GM23248 (cell line): ENCODE measurements at places on chromosomes 1 and 21.

GRCh38 chr1:184296466-184297243 lies 90.2 kb upstream of the C1orf21 start:
- DNase-seq = peak; percentile 79

DNA sequence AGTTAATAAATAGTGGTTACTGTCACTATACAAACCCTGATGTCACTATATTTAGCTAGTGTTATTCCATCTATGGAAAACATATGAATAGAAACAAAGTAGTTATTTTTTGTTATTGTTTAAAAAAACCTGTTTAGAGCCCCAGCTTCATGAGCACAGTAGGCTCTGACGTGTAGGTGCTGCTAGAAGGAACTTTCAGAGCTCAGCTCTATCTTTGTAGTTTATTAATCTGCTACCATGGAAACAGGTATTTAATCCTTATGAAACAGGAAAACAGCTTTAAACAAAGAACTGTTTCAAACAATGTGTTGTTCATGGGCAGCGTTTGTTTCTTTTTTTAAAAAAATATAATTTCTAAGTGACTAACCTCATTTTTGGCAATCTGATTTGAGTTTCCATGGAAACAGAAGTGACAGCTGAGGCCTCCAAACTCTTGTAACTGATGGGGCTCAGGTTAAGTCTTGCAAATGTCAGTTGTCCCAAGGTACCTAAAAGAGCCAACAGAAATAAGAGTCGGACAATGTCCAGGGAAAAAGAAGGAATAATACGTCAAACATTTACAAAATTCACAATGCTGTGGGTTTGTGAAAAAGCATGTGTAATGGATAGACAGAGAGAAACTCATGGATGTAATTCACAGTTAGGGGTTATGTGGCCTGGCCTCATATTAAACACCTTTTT lies 162.0 kb upstream of the C21orf91 start:
- no peak for DNase-seq

DNA sequence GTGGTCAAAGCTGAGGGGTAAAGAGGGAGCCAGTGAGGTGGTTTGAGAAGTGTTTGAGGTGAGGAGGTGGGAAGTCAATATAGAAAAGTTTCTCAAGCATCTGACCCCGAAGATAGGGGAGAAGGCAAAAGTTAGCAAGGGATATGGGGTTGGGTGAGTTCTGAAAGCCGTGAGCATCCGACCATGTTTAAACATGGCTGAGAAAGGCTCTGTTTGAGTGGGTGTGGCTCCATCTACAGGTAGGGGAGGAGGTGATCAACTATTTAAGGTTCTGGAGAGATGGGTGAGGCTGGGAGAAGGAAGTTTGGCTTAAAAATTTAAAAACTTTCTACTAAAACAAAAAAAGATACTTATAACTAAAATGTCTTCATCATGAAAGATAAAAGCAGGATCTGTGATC lies 273.8 kb downstream of the KCNJ6 start:
- DNase-seq = no peak

DNA sequence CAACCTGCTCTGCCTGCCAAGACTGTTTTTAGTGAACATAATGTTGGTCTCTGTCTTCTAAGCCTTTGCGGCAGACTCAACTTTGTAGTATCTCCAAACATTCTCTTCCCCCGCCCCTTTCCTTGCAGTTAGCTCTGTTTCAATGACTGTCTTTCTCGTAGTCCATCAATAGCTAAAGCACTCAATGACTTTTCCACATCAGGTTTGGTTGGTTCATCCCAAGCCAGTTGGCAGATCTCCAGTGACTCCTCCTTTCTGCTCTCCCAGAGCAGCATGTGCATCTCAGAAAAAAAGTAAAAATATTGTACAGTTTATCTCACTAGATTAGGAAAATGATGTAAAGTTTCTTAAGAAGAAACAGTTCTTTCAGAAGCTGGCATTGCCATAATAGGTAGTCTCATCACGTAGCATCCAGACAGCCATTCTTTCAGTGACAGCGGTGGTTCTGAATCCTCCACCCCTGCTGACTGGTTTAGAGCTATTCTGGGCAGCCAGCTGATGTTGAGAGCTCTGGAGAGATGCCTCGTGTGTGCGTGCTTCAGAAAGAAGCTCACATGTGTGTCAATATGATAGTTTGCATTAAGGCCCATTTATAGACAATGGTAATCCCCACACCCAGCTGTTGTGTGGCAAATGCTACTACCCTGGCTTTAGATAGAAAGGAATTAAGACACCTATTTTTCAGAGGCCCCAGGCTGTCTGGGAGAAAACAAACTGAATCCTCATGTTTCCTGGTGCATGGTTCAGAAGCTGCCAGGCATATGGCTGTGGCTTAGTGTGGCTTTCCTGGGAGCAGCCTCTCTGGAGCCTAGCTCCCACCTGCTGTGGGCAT lies 53.2 kb downstream of the CNN3 start:
- DNase-seq = peak; percentile 71

- no peak for DNase-seq
These were observed 16.7 kb upstream of the SERBP1 start for GRCh38 chr1:67446893-67447292.

DNA sequence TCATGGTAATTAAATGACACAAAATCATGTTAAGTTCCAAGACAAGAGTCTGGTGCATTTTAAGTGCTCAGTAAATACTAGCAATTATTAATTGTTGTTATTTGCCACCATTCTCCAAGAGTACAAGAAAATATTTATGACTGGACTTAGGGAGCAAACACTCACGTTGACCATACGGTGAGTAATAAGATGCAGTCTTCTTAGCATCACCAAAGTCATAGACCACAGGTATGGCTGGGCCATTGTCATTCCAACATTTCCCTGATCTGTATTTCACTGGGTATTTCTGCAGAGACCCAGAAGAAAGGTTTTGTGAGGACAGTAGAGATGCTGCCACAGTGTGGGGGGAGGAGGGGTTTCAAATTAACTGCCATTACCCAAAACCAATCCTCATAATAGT lies 4.7 kb downstream of the ITLN2 start:
- DNase-seq = no peak

- no peak for DNase-seq
These were observed 262.0 kb downstream of the NUF2 start for GRCh38 chr1:163583661-163584181.

- peak; percentile 54 for DNase-seq
These were observed 21.7 kb downstream of the KCNK2 start for GRCh38 chr1:215104283-215104682.

- no peak for DNase-seq
These were observed 12.5 kb downstream of the TP73 start for GRCh38 chr1:3664700-3665375.

- DNase-seq = peak; percentile 63
These were observed 389.9 kb downstream of the SMYD3 start for GRCh38 chr1:246117066-246117791.

GRCh38 chr1:115530407-115530806 lies 111.4 kb upstream of the VANGL1 start:
- peak; percentile 88 for DNase-seq

DNA sequence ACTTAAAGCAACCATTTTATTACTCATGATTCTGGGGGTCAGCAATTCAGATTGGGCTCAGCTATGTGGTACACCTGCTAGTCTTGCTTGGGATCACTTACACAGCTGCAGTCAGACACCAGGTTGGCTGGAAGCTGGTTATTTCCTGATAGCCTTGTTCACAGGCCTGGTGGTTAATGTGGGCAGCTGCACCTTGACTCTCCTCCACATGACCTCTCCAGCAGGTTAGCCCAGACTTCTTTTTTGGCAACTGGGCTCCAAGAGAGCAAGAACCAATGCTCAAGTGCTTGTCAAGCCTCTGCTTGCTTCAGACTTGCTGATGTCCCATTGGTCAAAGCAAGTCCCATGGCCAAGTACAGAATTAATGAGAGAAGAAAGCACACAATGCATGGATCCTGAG lies 11.8 kb upstream of the POGK start:
- DNase-seq = no peak

GRCh38 chr1:47317841-47318240 lies 3.9 kb upstream of the STIL start:
- peak; percentile 98 for DNase-seq

GRCh38 chr1:194225821-194226220 lies 1039.4 kb upstream of the B3GALT2 start:
- DNase-seq = no peak

- DNase-seq = no peak
These were observed 5.2 kb downstream of the FCGR2A start for GRCh38 chr1:161510477-161510876.

DNA sequence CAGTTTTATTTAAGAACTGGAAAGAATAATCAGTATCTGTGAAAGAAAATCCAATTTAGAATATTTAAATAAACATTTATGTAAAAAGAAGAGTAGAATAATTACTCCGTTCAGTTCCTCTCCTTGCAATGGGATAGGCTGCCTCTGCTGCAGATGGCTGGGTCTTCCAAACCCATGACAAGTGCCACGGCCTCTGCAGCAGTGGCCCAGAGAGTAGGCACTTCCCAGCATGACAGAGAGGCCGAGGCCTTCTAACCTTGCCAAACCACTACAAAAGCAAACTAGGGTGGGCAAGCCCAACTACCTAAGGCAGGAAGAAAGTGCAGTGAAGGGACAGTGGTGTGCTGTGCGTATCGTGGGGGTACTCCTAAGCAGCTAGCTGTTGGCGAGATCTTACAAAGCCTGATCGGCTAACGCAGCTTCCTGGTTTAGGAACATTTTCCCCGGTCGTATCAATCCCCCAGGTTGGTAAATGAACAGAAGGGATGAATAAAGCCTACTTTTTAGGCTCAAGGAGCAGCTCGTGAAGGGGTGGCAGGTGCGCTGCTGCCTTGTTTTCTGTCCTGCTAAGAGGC lies 14.5 kb downstream of the ICMT start:
- DNase-seq = no peak

- DNase-seq = no peak
These were observed 148.7 kb upstream of the DNAH14 start for GRCh38 chr1:224780736-224781135.
